ENCODE measurements at places on chromosomes 6 and 20.
A peak's percentile ranks its signal among the peaks of the same experiment; 100 is the strongest.

- no peak for DNase-seq
Observed at GRCh38 chr6:139376604-139377218, 2.3 kb upstream of the CITED2 start.

- no peak for DNase-seq
Observed at GRCh38 chr6:144697801-144698200, 412.7 kb downstream of the UTRN start.

- no peak for DNase-seq
Observed at GRCh38 chr20:38842026-38842425, 36.5 kb downstream of the PPP1R16B start.

DNA sequence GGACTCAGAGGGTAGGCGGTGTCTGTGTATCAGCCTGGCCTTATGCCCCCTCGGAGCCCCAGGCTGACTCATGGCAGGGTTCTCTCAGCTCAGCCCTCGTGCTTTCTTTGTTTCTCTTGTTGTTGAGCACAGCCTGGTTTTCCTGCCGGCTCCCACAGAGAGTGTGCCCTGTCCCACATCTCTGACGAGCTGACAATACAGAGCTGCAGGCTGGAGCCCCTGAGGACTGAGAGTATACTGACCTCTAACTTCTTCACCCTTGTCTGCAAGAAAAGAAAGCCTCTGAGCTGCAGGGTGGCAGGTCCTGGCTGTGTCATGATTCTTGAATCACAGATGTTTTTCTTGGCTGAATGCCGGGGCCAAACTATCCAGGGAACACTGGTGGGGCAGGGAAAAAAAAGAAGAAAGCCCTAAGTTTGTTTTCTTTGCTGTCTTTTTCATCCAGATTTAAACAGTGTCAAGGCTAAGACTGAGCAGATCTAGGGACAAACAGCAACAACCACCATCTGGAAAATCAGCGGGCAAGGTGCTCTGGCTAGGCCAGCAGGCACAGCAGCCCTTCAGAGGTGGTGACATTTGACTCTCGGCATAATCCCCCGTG, 63.3 kb upstream of the ZNF133 start:
- no peak for DNase-seq

- DNase-seq = no peak
Observed at GRCh38 chr6:95143408-95144180, 433.7 kb upstream of the MANEA start.

GRCh38 chr20:10309326-10309725, 90.7 kb downstream of the SNAP25 start:
- no peak for DNase-seq

DNA sequence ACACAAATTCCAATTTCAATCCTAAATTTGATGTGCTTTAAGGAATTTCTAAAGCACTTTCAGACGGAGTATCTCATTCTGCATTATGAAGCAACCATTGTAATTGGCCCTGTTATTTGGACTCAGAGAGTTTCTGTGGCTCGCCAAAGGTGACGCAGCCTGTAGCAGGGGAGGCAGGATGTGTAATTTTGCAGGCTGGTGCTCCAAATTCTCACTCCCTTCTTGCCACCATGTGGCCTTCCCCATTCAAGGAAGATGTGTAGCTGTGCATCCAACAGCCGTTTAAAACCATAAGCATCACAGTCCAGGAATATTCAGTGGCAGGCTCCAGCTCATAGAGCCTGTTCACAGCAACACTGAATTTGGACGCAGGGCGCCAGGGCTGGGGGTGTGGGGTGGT, 45.8 kb downstream of the AGPAT4 start:
- DNase-seq = no peak

GRCh38 chr20:17460119-17460518, 71.1 kb downstream of the BFSP1 start:
- DNase-seq = no peak

DNA sequence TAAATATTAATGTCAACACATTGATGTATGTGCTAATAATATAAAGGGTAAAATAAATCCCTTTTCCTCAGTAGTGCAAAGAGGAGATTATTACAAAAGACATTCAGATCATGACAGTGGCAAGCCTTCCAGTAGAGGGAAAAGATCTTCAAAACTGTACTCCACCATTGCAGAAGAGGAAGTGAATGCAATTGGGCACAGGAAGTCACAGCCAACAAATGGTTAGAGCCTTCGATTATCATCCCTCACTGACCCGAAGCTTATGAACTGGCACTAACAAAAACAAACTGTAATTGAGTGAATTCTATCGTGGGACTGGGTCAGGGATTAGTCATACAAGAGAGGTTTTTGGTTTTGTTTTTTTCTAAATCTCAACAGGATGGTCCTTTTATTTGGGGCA, 39.3 kb upstream of the SCGN start:
- DNase-seq = no peak

- DNase-seq = no peak
Observed at GRCh38 chr6:20020526-20020925, 183.4 kb downstream of the ID4 start.

DNA sequence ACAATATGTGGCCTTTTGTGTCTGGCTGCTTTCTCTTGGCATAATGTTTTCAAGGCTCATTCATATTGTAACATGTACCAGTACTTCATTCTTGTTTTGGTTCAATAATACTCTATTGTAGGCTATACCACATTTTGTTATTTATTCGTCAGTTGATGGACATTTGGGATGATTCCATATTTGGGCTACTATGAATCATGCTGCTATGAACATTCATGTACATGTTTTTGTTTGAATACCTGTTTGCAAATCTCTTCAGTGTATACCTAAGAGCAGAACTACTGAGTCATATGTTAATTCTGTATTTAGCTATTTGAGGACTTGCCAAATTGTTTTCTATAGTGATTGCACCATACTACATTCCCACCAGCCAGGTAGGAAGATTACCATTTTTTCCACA, 259.9 kb downstream of the GMPR start:
- DNase-seq = no peak

DNA sequence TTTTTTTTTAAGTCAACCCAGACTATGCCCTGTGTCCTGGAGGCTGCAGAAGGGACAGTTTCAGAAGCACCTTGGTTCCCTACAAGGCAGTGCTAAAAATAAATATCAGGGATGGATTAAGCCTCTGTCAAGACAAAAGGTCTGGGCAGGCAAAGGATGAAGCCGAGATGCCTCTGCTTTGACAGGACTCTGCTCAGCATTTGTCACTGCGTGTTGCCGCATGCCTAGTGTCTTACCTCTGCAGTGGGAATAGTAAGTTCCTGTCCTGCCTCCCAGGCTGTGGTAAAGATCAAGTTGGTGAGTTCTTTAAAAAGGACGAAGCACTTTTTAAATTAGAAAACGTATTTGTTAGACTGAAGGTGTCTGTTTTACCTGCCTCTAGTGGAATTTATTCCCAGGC, 15.1 kb downstream of the AAR2 start:
- DNase-seq = no peak

DNA sequence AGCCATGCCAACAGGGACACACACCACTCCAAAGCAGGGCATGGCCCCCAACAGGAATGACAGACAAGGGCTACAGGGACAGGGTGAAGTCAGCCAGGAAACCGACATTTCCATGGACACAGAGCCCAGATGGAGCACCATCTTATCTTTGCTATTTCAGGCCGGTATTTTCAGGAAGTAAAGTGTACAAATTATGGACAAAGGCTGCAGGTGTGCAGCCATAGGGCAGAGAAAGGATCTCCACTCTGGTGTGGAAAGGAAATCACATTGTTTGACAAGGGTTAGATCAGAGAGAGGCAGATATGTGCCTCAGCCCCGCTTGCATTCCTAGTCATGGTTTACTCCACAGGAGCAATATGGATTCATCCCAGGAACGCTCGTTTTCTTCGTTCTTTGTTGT, 81.7 kb upstream of the SLC22A23 start:
- DNase-seq = no peak

GRCh38 chr6:163526346-163526745, 111.8 kb downstream of the QKI start:
- DNase-seq = no peak

DNA sequence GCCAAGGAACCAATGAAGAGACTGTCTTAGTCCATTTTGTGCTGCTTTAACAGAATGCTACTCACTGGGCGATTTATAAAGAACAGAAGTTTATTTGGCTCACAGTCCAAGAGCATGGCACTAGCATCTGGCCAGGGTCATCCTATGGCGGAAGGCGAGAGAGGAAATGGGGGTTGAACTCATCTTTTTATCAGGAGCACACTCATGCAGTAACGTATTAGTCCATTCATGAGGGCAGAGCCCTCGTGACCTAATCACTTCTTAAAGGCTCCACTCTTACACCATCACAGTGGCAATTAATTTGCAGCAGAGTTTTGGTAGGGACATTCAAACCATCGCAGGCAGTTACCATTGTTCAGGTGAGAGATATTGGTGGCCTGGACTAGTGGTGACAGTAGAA, 8.5 kb downstream of the ARFGEF2 start:
- no peak for DNase-seq

GRCh38 chr20:24691901-24692351, 222.5 kb downstream of the SYNDIG1 start:
- no peak for DNase-seq

DNA sequence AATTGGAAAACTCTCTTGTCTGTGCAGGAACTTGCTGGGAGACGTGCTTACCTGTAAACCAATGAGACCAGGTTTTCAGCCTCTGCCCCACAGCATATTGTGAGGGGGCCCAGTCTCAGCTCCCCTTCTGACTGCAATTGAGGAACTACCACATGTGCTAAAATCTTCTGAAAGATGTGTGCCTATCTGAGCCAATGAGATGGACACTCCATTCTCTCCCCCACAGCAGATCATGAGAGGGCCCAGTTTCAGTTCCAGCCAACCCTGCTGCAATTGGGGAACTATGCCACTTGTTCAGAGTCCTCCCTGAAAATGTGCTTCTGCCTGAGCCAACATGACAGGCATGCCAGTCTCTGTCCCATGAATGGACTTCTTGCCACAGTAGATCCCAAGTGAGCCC, 20.9 kb upstream of the PI3 start:
- DNase-seq = peak; percentile 11

DNA sequence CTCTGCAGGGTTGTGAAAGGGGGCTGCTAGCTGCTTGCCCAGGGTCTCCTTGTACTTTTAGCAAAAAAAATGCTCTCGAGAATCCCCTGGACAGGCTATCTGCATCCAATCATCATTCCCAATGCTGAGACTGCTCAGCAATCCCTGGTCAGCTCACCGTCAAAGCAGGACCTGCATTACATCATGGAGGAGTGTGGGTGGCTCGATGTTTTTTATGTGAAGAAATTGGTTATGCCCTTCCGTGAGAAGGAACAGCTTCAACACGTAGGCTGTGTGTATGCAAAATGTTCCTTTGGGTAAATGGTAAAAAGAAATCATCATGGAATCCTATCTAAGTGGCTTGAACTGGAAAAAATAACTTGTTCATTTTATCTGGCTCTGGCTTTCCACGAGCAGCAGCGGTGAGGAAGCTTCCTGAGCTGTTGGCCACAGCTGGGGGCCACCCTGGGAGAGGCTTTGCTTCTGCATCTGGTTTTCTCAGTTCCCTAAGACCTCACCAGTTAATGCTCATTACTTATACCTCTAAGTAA, 111.4 kb downstream of the FYN start:
- no peak for DNase-seq

DNA sequence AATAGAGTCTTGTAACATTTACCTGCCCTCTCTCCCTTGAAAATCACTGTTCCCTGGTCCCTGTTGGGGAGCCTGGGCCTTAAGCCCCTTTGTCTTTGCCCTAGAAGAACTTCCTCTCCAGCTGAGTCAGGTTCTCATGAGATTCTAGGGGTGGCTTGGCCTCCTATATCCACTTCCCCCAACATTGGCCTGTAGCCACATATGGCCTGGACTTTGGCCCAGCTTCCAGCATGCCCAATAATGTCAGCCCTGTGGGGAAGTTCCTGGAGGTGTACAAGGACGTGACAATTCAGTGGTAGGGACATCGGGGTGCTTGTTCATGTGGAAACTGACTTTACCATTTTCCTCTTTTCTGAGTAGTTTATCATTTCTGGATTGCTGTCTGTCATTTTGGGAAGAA, 17.2 kb upstream of the MAS1L start:
- no peak for DNase-seq

DNA sequence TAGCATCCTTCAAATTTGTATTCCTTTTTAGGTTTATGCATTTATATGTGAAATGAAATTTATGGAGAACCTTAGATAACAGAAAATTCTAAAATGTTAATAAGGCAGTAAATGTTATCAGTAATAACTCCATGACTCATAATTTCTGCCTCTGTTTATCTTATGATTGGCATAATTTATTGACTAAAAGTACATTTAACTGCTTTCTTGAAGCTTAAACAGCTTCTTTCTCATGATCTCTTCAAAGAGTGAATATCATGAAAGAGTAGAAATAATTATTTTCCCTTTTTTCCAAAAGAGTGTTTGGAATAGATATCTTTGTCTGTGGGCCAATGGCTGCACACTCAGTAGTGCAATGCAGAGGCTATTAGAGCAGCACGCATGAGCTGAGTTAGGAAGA, 91.3 kb downstream of the SHLD1 start:
- no peak for DNase-seq

DNA sequence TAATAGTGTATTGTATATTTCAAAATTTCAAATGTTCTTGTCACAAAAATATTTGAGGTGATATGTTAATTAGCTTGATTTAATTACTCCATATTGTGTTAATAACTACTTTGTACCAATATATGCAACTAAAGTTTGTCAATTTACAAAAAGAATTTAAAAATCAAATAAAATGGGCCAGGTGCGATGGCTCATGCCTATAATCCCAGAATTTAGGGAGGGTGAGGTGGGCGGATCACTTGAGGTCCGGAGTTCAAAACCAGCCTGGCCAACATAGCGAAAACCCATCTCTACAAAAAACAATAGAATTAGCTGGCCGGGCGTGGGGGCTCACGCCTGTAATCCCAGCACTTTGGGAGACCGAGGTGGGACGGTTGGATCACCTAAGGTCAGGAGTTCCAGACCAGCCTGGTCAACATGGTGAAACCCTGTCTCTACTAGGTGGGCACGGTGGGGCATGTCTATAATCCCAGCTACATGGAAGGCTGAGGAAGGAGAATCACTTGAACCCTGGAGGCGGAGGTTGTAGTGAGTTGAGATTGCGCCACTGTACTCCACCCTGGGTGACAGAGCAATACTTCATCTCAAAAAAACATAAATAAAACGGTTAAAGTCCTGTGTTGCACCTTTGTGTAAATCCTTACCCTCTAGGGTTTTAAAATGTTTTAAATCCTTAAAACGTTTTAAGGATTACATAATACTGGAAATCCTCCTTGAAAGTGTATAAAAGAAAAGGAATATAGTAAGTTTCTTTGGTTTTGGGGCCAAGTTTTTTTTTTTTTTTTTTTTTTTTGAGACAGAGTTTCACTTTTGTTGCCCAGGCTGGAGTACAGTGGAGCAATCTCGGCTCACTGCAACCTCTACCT, 4.0 kb downstream of the HSPA1B start:
- DNase-seq = peak; percentile 59

DNA sequence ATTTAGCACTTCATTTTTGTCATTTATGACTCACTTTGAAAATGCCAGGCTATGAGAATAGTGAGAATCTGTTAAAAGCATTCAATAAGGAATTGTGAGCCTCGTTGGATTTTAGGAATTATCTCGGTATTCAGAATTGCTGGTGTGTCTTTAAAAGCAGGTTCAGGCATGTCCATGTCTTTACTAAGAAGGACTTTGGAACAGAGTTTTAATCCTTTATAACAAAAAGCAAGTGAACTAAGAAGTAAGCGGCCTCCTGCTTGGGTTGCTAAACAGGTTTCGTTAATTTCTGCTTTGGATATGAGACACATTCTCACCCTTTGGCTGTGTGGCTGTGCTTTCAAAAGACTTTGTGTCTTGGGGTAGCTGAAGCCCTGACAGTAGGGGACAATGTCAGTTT, 74.9 kb downstream of the IGF2R start:
- DNase-seq = no peak

Data from CD4-positive, alpha-beta T cell treated with Interleukin-1 beta for 1 hour (primary cell).